Aortic smooth muscle cell (primary cell): ENCODE measurements at places on chromosomes 11 and 22. TPM values are rescaled to one million over a fixed set of nuclear protein-coding genes. Genes with fewer than 3 reads are reported as not detected.

Gene KRTAP5-8
- not detected in 2 replicates for total RNA-seq

Gene GUCY1A2
- total RNA-seq, result 0.31 and 0.53 TPM in 2 replicates

Gene RAG2
- total RNA-seq, result not detected in 2 replicates

Gene MMP13
- total RNA-seq, result not detected in 2 replicates

Gene BLID
- total RNA-seq, result 16.6 and 36.6 TPM in 2 replicates

Gene MS4A15
- not detected in 2 replicates for total RNA-seq

Gene NRIP3
- 15.2 and 18.0 TPM in 2 replicates for total RNA-seq

Gene NAALAD2
- 0.13 and 0.37 TPM in 2 replicates for total RNA-seq

Gene LINC01488
- not detected in 2 replicates for total RNA-seq

Gene MUC6
- total RNA-seq, result not detected in 2 replicates

Gene PNPLA5
- not detected in 2 replicates for total RNA-seq
